ENCODE measurements at places on chromosomes 2 and 18.

GRCh38 chr2:60157283-60157682, 396.2 kb downstream of the BCL11A start:
- no peak for DNase-seq

GRCh38 chr2:85131116-85131515, 2.1 kb upstream of the TCF7L1 start:
- DNase-seq, result no peak

- DNase-seq, result no peak
Measured at GRCh38 chr2:204066051-204066450, 129.5 kb downstream of the ICOS start.

DNA sequence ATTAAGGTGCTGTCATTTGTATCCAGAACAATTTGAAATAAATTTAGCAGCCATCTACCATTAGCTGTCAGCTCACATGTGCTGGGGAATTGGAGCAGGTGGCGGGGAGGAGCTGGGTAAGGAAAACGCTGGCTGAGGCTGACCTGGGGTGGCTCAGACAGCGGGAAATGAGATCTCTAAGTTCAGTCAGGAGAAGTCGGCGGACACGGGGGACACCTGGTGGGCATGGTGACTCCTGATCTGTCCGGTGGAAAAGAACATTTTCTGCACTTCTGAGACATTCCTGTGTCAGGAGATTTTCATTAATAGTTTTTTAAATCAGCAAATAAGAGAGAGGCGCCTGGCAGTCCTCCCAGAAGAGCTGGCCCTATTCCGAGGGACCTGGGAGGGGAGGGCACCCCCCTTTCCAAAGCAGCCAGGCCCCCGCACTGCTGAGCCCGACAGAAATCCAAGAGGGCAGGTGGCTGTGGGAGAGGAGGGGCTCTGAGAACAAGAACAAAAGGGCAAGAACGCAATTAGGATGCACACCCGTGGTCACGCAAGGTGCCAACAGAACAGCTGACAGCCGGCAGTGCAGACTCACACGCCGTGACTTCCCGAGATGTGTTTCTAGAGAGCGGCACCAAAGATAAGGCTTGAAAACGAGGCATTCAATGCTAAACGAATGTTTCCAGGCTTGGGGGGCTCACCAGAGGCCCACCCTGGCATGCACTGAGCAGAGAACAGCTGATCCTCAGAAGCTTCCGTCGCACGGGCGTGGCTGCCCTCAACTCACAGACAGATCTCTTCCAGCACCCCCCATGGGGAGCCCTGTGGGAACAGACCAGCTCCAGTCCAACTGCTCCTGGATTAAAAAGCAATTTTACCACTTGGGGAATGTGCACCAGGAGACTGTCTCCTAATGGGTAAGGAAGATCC, 26.4 kb downstream of the SLC66A2 start:
- DNase-seq, result no peak

- no peak for DNase-seq
Measured at GRCh38 chr18:32889615-32890593, 117.1 kb upstream of the KLHL14 start.

GRCh38 chr18:39841482-39842365, 2113.3 kb upstream of the PIK3C3 start:
- DNase-seq, result no peak

DNA sequence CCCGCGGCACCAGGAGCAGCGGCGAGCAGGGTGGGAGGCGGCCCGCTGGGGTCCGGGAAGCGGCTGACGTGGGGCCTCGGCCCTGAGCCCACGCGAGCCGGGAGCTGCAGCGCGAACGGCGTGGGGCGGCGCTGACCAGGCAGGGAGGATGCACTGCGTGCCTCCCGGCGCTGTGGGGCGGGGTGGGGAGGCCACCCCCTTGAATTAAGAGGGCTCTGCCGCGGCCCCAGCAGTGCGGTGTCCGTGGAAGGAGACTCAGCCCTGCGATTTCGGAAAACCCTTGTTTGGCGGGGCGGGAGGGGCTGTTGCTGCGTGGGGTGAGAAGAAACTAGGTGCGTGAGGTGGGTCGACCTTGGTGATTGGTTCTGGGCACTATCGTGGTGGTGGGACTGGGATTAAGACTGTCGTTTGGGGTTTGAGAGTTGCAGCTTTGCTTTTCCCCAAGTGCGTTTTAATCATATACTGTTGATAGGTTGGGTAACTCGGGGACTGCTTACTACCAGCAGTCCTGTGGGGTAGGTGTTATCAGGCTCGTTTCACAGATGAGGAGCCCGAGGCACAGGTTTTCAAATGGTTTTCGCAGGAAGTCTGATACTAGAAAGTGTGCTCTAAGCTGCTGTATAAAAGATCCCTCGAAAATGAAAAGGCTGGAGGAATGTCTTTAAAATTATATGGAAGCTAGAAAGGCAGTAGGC, 722 bp downstream of the ACSL3 start:
- peak; percentile 4 for DNase-seq

- no peak for DNase-seq
Measured at GRCh38 chr2:84498150-84498799, 18.0 kb upstream of the DNAH6 start.

- no peak for DNase-seq
Measured at GRCh38 chr18:56309104-56309503, 329.3 kb downstream of the TXNL1 start.

DNA sequence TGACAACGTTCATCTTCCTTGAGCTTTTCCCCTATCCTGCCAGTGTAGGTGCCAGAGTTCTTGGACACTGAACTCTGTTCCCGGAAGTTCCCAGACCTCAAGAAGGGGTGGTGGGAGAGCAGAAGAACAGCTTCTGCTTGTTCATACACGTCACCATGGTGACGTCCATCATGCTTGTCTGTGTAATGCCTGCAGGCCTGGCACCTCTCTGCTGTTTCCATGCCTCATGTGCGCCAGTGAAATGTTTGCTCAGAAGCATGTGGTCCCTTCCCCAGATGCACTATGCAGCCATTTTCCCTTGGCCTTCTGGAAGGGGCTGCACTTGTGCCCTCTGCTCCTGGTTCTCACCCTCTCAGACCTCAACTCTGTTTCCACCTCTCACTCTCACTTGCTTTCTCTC, 210.8 kb upstream of the NABP1 start:
- DNase-seq, result no peak

- DNase-seq, result no peak
Measured at GRCh38 chr18:74797577-74798151, 200.0 kb downstream of the ZNF407 start.

- no peak for DNase-seq
Measured at GRCh38 chr2:70904371-70905216, 31.1 kb upstream of the ATP6V1B1 start.

GRCh38 chr18:51447351-51448342, 250.2 kb upstream of the MEX3C start:
- DNase-seq, result no peak

DNA sequence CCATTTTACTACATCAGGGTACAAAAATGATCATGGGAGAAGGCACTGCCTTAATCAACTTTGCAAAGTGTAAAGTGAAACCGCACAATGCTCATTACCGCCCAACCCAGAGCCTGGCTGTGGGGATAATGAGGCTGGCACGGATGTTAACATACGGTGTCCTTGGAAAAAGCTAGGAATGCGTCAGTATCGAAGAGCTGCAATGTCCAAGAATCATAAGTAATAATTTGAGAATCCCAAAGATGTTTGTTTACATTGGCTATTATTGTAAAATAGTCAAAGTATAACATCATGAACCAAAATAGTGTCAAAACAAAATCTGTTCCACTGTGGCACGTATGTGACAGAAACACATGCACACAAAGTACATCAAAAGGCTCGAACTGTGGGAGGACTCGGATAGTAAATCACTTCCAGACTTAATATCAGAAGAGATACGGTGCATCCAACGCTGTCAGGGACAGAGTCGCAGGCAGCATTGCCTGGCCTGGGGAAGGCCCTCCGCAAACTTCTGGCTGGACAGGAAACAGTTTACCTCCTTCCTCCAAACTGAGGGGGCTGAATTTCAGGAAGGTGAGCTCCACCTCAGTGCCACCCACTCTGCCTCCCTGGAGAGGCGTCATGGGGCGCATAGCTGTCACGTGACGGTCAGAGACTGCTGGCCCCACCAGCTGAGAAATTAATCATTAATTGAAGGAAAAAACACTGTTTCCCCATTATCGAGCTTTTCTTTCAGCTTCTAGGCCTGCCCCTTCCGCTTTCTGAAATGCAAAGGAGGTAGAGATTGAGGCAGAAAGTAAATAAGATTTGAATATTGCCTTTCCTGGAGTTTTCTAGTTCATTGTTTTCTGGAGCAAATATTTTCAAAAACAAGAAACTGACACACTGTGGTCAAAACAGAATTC, 1.8 kb upstream of the ID2 start:
- no peak for DNase-seq

- no peak for DNase-seq
Measured at GRCh38 chr2:120525056-120526046, 179.4 kb downstream of the INHBB start.

- DNase-seq, result no peak
Measured at GRCh38 chr2:233480490-233481202, 85.9 kb downstream of the USP40 start.

GRCh38 chr2:180208841-180209240, 201.7 kb upstream of the CWC22 start:
- no peak for DNase-seq

DNA sequence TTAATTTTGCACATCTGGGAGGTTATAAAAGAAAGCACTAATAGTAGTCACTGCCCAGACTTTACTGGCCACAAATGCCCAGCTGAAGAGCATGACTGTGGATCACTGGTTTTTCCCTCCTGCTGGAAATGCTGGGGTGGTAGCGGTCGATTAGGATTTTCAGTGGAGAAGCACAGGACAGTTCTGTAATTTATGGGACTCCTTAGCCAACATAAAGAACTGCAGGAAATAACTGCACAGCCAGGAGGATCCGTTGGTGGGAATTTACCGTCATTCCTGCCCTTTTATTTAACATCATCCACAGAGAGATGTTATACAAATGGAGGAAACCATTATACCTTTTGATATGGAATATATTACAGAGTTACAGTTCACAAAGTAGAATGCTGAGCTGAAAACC, 61.5 kb downstream of the TNFRSF11A start:
- DNase-seq, result no peak

- no peak for DNase-seq
Measured at GRCh38 chr18:79611040-79611681, 68.4 kb upstream of the CTDP1 start.

- no peak for DNase-seq
Measured at GRCh38 chr2:51194656-51195055, 162.7 kb upstream of the NRXN1 start.

DNA sequence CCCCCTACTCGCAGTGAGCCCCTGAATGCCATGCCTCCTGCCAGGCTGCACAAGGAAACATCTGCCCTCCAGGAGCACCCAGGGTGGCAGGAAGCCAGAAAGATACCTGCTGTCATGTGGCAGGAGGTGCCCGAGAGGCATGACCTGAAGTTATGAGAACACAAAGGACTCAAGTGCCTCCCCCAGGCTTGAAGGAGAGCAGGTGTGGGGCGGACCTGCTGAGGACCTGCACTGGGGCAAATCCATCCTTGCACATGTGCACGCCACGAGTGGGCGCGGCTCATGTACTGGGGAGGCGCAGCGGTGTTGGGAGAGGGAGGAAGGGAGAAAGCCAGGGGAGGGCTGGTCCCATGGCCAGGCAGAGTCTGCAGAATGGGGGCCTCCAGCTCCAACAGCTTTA, 26.9 kb downstream of the SDC1 start:
- no peak for DNase-seq

GRCh38 chr2:169782513-169782912, 16.2 kb upstream of the SSB start:
- no peak for DNase-seq

GRCh38 chr2:236338495-236339184, 74.4 kb upstream of the ASB18 start:
- DNase-seq, result no peak

GRCh38 chr18:77088963-77089722, 43.4 kb downstream of the MBP start:
- no peak for DNase-seq

DNA sequence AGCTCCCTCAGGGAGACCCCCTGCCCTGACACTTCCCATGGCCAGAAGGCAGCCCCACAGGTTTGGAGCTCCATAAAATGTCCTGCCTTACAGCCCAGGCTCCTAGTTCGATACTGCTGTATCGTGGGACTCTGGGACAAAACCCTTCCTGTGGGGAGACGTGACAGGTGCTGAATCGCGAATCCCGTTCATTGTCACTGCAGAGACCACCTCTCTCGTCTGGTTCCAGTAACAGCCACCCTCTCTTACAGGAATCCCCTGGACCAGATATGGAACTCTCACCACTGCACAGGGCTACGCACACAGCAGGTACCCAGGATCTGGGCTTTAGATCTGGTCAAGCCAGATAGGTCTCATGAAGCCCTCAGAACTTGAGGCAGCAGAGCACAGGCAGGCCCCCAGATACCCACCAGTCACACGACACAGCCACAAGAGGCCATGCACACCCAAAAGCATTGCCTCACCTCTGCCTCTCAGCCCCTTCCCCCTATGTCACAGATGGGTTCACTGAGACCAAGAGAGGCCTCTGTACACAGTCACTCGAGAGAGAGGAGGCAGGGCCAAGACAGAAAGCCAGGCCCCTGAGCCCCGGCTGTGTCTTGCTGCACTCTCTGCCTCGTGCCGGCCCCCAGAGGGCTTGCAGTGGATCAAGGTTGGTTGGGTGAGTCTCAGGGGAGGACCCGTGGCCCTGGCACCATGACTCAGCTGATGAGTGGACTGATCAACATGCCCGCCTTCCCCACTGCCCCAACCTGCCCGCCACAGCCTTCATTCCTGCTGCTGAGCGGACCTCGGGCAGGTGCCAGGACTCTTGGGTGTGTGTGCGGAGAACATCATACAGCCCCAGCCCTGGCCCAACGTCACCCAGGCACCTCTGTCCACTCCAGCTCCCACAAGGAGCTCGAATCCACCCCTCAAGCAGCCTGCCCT, 7.6 kb downstream of the SDC1 start:
- DNase-seq, result no peak

DNA sequence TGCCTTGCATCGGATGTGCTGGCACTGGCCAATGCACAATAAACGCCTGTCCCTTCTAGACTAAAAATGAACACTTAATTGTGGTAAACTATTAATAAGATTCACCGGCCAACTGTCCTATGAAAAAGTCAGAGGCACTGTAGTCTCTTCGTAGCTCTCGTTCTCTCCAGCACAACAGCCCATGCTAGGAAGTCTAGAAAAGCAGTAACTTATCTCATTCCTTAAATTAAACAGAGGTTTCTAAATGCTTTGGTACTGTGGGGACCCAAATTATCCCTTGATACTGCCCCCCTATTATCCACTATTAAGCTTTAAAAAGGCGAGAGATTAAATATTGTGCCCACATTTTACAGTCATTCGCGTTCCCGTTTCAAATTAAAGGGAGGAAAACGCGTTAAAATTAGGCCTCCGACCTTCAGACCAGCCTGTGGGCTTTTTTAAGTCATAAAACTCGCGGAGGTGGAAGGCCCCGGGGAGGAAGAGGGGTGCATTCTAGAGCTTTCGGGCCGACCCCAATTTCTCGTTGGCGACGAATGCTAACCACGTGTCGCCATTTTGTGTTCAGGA, 1.5 kb upstream of the PCBP1 start:
- no peak for DNase-seq

DNA sequence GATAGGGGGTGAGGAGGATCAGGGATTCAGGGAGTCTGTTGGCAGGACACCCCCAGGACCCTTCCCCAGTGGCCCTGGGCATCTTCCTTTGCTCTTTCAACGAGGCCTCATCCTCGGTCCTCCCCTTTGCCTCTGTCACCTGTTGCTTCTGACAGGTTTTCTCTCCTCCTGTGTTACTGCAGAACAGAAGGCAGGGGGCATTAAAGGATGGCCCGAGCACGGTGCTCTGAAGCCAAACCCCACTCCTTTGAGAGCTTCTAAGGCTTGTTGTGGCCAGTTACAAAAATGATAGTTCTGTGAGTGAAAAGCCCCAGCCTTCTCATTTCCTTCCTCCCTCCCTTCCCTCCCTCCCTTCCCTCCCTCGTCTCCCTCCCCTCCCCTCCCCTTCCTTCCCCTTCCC, 82.5 kb downstream of the THNSL2 start:
- no peak for DNase-seq

- DNase-seq, result no peak
Measured at GRCh38 chr2:165953306-165953654, 296 bp downstream of the TTC21B start.

Data from T follicular helper cell (primary cell).